DMS79 treated with DMSO at 0.1 percent for 48 hours (cell line): ENCODE measurements at places on chromosomes 4 and X.

- no peak for DNase-seq
These were observed 247.0 kb downstream of the C4orf33 start for GRCh38 chr4:129342819-129343408.

DNA sequence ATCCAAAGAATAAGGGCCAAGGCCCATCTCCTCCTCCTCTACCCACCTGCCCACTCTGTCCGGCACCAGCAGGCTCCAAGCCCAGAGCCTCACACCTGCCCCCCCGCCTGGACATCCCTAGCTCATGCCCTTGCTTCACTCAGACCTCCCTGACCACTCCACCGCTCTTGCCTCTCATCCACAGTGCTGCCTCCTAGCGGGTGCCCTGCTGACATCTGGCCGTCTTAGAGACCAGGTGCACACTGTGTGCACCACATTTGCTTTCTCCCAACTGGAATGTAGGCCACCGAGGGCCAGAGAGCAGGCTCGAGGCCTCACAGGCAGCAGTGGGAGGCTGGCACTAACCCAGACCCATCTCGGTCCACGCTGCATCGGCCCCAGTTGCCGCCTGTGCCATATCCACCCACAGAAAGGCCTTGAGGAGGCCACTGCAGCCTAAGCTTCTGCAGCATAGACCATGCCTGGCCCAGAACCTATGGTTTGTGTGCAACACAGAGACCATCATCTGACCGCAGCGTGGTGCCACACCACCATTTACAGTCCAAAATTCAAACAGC lies 13.5 kb downstream of the LETM1 start:
- DNase-seq: no peak

- DNase-seq: no peak
These were observed 103.6 kb upstream of the BCOR start for GRCh38 chrX:40201329-40201885.

DNA sequence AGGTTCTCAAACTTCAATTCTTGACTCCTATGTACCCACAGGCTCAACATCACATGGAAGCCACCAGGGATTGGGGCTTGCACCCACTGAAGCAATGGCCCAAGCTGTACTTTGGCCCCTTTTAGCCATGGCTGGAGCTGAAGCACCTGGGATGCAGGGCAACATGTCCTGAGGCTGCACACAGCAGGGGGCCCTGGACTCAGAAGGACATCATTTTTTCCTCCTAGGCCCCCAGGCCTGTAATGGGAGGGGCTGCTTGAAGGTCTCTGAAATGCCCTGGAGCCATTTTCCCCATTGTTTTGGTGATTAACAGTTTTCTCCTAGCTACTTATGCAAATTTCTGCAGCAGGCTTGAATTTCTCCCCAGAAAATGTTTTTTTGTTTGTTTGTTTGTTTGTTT lies 465.1 kb upstream of the PCDH10 start:
- no peak for DNase-seq

DNA sequence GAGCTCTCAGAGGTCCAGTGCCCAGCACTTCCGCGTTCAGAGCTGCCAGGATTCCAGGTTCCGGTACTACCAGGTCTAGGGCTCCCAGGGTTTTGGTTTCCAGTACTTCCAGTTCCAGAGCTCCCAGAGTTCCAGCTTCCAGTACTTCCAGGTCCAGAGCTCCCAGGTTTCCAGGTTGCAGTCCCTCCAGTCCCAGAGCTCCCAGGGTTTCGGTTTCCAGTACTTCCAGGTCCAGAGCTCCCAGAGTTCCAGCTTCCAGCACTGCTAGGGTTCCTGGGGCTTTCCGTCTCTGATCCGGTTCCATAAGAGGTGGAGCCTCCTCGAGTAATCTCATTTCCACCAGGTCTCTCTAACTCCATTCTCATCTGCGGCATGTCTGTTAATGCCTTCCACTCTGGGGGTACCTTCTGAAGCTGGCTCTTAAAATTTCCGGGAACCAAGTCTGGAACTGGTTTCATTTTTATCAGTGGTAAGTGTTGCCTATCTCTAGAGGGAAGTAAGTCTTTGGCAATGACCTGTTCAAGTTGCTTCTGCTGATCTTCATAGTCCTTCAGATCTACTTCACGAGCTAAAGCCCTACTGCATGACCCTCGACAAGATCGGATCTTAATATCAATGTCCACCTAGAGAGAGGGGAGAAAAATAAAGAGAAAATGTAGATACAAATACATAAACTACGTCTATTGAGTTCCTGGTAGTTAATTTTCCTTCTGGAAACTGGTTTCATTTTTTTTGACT lies 4.1 kb downstream of the FGA start:
- DNase-seq: no peak

DNA sequence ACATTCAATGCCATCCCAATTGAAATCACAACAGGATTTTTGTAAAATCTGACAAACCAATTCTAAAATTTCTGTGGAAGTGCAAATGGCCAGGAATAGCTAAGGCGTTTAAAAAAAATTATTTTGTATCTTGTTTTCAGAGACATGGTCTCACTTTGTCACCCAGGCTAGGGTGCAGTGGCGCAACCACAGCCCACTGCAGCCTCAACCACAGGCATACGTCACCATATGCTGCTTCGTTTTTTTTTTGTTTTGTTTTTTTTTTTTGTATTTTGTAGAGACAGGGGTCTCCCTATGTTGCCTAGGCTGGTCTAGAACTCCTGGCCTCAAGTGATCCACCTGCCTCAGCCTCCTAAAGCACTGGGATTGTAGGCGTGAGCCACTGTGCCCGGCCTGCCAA lies 24.5 kb downstream of the ZNF41 start:
- no peak for DNase-seq

- DNase-seq: no peak
These were observed 668 bp upstream of the TAPT1 start for GRCh38 chr4:16226816-16227461.

DNA sequence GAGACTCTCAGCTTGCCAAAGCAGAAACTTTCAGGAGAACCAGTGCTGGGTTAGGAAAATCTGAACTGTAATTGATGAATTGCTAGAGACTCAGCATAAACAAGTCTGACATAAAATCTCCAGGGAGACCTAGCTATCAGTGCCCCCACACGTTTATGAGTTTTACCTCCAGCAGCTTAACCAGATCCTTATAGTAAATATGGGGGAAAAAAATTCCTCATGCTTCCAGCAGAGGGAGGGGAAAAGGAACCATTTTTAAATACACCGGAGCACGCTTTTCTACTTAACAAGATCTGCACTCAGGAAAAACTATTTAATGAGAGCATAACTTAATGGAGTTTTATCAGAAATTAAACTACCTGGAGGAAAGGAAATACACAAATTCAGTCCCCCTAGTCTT lies 1040.7 kb upstream of the INTU start:
- no peak for DNase-seq

DNA sequence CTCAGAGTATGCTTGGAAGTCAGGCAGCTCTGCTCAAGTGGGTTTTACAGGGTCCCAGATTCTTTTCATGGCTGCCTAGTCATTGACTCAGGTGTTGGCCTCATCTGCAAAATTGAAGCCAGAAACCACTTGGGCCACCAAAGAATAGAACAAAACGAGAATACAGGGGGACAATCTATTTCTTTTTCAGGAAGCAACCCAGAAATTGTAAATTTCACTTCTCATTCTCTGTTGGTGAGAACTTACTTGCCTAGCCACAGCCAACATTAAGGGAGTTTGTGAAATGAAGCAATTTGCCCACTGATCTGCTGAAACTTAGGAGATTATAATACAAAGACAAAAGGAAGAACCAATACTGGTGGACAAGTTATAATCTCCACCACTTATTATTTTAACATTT lies 8.6 kb upstream of the TKTL2 start:
- no peak for DNase-seq

DNA sequence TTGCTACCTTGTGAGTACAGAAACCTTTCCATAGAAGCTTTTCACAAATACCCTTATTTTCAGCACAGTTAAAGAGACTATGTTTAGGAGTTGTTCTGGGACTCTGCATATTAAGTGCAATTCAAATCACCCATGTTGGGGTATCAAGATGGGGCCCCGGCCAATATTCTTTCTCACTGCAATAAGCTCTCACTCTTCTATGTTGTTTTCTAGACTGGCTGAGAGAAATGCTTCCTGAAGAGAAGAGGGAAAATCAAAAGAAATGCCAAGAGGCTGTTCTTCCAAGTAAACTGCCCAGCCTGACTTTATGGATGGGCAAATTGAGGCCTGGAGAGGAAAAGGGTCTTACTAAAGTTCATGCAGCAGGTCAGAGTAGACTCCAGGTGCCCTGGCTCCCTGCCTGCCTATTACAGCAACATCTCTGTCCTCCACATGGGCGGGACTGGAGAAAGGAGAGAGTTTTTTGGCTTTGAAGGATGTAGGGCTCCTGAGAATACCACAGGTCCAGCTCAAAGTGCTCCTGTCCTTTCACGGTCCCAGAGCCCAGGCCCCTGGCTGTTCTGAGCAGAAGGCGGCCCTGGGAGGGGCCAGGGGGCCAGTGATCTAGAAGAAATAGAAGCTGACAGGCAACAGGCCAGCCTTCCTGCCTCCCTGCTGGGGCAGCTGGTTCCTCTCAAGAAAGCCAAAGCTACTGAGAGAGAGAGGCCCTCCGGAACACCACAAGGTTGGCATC lies 745 bp upstream of the IQSEC2 start:
- DNase-seq: no peak

- no peak for DNase-seq
These were observed 5.4 kb upstream of the TAPT1 start for GRCh38 chr4:16231570-16232245.

GRCh38 chr4:173191623-173192041 lies 23.0 kb downstream of the GALNT7 start:
- DNase-seq: no peak

DNA sequence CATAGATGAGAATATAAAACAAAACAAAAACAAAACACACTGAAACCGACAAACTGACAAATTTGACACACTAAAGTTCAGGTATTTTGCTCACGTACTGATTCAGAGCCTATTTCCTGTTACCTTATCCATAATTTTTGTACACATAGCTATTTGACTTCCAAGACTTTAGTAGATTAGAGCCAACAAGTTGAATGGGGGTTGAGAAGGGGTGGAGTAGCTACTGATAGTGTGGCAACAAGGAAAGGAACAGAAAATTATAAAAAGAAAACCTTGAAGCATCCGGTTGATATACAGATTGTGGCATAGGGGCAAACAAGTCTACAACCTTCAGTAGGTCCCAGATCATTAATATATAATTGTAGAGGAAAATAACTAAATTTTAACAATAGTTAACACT lies 92.3 kb upstream of the RASGEF1B start:
- DNase-seq: no peak

- no peak for DNase-seq
These were observed 18.3 kb upstream of the USP9X start for GRCh38 chrX:41066969-41067368.

GRCh38 chrX:13101441-13102139 lies 57.2 kb upstream of the FAM9C start:
- no peak for DNase-seq

- DNase-seq: no peak
These were observed 310.4 kb downstream of the GPAT3 start for GRCh38 chr4:83846193-83846830.

DNA sequence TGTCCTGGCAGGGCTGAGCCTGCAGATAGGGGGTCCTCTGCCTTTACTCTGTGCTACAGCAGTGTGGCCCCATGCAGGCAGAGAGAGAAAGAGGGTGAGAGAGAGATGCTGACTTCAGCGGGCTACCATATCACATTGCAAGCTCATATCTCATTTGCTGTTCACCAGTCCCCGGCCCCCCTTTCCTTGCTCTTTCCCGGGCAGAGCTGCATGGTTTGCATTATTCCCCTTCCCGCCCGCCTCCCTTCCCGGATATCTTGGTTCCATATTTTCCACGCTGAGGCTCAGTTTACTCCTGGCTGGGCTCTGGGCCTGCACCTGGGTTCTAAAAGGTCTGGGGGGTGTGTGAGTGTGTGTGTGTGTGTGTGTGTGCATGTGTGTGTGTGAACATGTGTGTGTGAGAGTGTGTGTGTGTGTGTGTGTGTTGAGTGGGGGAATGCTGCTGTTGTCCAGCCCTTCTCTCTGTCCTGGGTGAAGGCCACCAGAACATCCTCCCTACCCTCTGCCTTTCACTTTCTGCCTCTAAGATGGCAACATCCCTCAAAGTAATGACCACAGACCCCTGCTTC lies 63.5 kb downstream of the PJA1 start:
- no peak for DNase-seq

GRCh38 chr4:2925496-2925895 lies 37.7 kb downstream of the NOP14 start:
- no peak for DNase-seq

DNA sequence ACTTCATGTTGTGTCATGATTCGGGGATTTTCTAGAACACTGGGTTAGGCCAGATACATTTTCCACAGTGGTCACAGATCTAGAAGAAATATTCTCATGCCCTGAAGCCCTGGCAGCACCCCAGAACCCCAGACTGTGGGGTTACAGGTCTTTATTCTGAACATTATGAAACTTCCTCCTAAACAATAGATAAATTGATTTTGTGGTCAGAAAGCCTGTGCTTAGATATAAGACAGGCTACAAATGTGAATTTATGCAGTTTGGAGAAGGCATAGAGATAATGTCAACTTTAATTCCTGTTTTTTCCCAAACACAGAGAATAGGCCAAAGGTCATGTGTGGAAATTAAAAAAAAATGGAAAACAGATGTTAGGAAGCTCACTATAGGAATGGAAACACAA lies 492.9 kb downstream of the SPRY1 start:
- DNase-seq: no peak

DNA sequence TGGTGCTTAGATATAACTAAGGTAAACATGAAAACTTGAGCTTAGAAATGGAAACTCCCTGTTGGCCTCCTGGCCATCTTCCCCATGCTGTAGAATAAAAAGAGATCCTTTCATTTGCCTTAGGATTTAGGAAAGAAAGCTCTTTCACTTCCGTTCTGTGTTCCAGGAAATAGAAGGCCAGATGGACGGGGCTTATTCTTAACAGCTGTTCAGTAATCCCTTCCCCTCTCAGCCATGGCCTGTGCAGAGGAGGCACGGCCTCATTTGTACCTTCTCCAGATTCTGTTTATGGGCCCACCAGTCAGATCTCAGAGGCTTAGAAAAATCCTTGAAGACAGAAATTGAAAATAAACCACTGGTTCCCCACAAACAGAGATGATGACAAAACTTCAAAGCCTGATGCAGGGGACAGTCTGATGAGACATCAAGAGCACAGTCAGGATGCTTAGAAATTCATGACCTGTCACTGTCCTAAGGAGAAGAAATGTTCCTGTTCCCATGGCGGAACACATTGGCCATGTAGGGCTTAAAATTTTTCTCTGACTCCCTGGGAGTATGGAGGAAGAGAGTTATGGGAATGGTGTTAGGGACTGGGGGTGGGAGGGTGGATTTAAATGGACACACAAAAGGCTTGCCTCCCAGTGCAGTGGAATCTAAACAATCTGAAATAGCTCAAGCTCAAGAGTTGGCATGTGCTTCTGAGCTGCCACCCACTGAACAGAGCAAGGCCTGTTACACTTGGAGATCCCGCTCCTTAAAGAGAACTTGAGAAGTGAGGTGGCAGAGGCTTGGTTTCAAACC lies 188.8 kb downstream of the SOWAHB start:
- no peak for DNase-seq

DNA sequence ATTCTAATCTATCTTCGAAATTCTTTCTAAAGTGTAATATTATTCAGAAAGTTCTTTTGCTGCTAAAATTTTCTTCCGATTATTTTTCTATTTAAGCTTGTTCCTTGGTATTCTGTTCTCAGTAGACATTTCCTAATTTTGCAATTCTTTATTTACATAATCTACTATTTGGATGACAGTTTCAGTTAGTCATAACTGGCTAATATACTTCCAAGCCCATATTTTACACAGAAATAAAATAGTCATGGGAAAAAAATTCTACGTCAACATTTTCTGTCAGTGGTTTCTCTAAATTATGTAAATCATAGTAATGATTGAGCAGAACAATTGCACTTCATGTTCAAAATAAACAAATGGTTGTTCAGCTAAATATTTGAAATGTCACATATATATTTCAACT lies 178.0 kb upstream of the ANKRD50 start:
- no peak for DNase-seq
